Fibroblast of skin of left quadriceps (primary cell): ENCODE measurements at places on chromosomes 12 and 14.

GRCh38 chr14:54785136-54785777 is 117.4 kb downstream of the GCH1 start:
- no peak for DNase-seq

DNA sequence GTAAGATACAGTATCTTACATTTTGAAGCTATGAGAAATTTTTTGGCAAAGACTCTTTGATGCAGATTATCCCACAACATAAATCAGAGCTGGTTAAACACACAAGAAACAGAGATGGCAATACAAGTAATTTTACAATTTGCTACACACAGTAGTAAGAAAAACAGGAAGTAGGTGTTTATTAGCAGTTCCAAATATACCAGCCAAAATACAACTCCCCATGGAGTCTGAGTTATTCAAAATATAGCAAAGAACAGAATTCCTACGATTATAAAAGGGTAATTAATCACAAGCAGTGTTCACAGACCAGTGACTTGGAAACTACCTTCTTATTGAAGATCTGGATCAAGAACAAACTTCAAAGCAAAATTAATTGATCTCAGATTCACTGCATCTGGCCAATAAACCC is 83.9 kb downstream of the BMP4 start:
- DNase-seq, result no peak

- DNase-seq, result no peak
Measured at GRCh38 chr12:106282457-106283097, 20.0 kb upstream of the TCP11L2 start.

GRCh38 chr14:54918427-54918826 is 15.8 kb upstream of the GCH1 start:
- no peak for DNase-seq

GRCh38 chr12:121499929-121500793 is 80.7 kb downstream of the KDM2B start:
- peak; percentile 37 for DNase-seq

- DNase-seq, result no peak
Measured at GRCh38 chr12:99804715-99805114, 157.2 kb downstream of the GARIN6 start.

DNA sequence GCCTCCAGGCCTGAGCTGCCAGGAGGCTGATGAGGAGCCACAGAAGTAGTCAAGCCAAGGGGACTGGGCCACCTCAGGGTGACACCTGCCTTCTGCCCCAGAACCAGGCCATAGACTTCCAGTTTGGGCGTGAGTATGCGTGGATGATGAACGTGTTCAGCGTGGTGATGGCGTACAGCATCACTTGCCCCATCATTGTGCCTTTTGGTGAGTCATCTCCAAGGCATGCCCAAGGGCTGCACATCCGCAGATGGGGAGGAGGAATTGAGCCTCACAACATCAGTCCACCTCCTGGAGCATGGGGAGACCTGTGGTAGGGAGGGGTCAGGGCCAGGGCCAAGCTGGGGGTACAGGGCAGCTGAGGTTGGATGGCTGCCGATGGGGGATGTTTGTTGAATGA is 22.3 kb downstream of the NGB start:
- no peak for DNase-seq

DNA sequence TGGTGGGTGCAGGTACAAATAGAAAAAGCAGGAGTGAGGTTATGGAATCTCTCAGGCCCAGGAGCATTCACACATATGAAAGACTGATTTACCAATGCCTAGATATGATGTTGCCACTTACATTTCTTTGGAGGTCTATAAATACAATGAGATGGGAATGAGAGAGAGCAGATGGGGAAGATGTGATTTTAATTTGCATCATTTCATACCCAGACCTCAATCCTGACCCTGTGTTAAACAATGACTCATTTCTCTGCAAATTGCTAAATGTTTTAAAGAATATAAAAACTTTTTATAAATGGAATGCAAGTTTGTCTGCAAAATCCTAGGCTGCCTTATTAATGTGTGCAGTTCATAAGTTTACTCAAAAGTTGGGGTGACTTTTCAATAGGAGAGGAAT is 38.6 kb upstream of the GNG2 start:
- no peak for DNase-seq

DNA sequence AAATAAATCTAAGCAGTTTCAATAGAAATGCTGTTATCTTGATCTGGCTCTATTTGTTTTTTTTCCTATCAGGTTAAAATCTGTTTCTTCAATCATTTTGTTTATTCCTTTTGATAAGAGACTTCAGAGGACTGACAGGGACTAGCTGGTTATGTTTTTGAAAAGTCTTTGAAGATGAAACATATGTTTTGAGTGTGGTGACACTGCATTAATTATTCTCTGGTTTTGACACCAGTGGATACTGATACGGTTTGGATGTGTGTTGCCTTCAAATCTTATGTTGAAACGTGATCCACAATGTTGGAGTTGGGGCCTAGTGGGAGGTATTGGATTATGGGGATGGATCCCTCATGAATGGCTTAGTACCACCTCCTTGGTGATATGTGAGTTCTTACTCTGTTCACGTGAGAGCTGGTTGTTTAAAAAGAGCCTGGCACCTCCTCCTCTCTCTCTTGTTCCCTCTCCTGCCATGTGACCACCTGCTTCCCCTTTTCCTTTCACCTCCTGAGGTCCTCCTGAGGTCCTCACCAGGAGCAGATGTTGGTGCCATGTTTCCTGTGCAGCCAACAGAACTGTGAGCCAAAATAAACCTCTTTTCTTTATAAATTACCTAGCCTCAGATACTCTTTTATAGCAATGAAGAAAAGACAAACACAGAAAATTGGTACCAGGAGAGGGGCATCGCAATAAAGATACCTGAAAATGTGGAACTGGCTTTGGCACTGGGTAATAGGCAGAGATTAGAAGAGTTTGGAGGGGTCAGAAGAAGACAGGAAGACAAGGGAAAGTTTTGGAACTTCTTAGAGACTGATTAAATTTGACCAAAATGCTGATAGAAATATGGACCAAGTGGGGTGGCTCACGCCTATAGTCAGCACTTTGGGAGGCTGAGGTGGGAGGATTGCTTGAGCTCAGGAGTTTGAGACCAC is 23.0 kb downstream of the RASSF3 start:
- DNase-seq, result no peak

- no peak for DNase-seq
Measured at GRCh38 chr12:52331833-52332232, 10.6 kb upstream of the KRT83 start.

DNA sequence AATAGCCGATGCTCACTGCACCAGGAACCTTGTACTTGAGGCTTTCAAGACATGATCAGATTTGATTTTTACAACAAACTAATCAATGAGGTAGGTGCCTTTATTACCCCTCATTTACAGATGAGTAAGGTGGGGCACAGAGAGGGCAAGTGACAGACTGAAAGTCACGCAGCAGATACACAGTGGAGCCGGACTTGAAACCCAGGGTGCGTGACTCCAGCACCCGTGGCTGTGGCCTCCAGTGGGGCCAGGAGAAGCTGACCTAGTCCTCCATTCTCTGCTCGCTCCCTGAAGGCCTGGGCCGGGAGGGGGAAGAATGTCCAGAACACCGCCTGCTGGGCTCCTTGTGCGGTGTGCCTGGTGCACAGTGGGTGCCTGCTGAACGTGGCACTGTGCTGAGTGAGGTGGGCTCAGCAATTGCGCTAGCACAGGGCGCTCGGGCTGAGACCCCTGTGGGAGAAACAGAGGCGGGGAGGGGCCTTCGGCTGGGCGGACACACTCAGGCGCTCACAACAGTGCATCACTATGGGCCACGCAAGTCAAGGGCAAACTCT is 125.2 kb downstream of the CALM1 start:
- DNase-seq, result no peak

GRCh38 chr12:128687851-128688250 is 135.9 kb downstream of the SLC15A4 start:
- no peak for DNase-seq

- DNase-seq, result no peak
Measured at GRCh38 chr12:102573237-102573636, 92.9 kb upstream of the IGF1 start.

DNA sequence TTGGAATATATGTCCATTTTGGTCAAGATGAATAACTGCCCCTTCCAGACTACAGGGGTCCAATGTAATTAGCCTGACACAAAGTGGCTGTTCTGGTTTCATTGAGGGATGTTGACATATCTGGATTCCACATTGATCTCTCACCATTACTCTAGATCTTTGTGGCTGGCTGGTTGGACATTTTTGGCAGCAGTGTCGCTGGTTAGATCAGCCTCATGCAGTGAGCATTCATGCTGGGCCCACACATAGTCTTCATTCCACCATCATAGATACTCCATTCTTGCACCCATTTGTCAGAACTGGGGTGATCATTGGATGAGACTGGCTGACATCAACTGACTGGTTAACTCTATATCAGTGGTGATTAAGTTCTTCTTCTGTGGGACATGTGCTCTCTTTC is 74.4 kb downstream of the MGST1 start:
- DNase-seq, result no peak

DNA sequence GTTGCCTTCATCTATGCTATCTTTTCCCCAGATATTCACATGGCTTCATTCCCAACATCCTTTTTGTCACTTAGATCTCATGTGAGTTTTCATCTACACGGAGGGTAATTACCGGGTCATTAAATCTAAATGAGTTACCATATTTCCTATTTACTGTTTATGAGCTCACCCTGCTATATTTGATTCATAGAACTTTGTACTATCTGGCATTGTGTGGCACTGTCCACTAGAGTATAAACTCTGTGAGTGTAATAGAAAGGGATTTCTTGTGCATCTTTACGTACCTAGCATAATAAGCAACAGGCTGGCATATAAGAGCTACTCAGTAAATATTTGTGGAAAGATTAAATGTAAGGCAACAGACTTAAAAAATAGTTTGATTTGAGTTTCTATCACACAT is 86.1 kb upstream of the LMO3 start:
- DNase-seq, result no peak

DNA sequence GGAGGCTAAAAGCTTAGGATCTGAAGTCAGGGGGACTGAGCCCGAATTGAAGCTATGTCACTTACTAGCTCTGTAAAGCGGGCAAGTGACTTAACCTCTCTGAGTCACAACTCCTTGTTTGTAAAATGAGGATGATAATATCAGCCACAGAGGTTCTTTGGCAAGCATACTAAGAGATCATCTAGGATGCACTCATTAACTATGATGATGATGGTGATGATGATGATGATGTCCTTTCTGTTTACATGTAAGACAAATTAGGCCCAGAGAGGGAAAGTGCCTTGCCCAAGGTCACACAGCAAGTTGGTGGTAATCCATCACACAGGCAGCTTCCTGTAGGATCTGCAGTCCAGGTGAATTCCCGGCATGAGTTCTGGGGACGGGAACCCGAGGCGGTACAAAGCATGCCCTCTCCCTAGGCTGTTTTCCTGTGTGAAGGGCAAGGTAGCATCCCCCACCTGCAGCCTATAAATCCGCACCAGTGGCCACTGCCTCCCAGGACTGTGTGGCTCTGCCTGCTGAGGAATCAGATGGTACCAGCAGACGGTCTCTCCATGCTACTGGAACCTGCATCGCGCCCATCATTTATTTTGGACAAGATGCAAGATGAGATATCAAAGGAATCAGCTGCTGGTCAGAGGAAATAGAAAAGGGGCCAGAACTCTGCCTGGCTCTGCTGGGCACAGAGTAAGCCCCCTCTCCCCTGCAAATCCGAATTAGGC is 55.2 kb downstream of the MAP1LC3B2 start:
- no peak for DNase-seq

DNA sequence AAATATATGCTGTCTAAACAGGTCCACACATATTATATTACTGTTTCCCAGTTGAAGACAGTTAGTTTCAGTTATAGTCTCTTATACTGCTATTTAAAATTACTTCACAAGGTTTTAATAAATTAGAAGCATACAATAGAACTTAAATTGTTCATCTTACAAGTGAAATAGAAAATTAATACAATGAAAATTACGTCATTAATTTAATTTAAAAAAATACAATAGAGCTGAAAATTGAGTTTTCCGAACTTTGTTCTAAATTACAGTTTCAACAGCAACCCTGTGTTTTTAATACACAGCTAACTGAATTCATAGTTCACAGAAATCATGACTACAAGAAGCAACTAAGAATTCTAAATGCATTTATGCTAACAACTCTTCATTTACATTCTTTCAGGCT is 525.7 kb upstream of the FOXG1 start:
- no peak for DNase-seq

- DNase-seq, result no peak
Measured at GRCh38 chr14:77470224-77470870, 12.5 kb downstream of the AHSA1 start.

- no peak for DNase-seq
Measured at GRCh38 chr12:109678719-109679118, 34.9 kb upstream of the FAM222A start.

DNA sequence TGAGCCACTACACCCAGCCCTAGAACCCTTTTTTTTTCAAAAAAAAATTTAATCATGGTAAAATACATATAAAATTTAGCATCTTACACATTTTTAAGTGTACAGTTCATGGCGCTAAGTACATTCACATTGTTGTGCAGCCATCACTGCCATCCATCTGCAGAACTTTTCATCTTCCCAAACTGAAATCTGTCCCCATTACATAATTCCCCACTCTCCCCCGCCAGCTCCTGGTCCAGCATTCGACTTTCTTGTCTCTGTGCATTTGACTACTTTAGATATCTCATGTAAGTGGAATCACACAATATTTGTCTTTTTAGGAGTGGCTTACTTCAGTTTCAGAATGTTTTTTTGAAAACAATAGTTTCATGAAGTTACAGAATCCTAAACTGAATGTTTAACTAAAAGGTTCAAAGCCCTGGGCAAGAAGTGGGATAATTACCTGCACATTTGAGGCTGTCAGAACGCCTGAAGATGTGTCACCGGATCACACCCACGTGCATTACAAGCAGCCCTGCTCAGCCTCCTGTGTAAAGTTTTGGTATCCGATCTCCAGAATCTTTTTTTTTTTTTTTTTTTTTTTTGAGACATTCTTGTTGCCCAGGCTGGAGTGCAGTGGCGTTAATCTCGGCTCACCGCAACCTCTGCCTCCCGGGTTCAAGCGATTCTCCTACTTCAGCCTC is 12.7 kb downstream of the EML1 start:
- DNase-seq, result no peak

GRCh38 chr14:104577426-104577825 is 2.1 kb upstream of the C14orf180 start:
- DNase-seq, result no peak

DNA sequence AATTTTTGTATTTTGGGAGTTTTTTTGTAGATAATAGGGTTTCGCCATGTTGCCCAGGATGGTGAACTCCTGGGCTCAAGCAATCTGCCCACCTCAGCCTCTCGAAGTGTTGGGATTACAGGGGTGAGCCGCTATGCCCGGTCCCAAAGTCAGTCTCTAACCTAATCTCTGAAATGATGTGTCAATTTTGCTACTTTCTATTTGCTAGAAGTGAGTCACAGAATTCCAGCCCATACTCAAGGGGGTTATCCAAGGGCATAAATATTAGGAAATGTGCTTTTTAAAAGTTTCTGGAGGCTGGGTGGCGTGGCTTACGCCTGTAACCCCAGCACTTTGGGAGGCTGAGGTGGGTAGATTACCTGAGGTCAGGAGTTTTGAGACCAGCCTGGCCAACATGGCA is 40.5 kb downstream of the RESF1 start:
- no peak for DNase-seq

- peak; percentile 13 for DNase-seq
Measured at GRCh38 chr14:50260511-50260910, 29.1 kb upstream of the SOS2 start.
